Bronchial epithelial cell (primary cell): ENCODE measurements at places on chromosomes 12 and 14.

- no peak for DNase-seq
Measured at GRCh38 chr14:92458136-92459029, 55.2 kb upstream of the RIN3 start.

- no peak for DNase-seq
Measured at GRCh38 chr12:126608607-126609175, 1543.5 kb downstream of the AACS start.

DNA sequence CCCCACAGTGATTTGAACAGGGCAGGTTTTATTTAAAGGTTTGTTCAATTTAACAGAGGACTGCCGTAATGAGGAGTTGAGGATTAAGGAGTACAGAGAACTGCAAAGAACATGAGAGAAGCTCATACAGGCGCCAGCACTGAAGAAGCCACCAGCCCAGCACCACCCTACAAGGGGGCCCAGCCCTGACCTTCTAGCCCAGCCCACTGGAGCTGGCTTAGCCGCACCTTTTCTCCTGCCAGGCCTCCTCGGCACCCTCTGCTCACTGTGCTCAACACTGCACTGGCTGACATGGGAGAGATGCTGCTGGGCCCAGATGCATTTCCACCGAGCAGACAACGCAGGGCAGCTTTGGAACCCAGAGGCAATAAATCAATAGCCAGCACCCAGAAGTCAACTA lies 36.5 kb upstream of the SFSWAP start:
- no peak for DNase-seq

GRCh38 chr12:87690236-87690810 lies 338.9 kb downstream of the C12orf50 start:
- DNase-seq, result no peak

- DNase-seq, result no peak
Measured at GRCh38 chr12:68162374-68162773, 2.8 kb upstream of the IFNG start.

GRCh38 chr14:75003250-75004027 lies 718 bp downstream of the EIF2B2 start:
- DNase-seq, result no peak

GRCh38 chr14:63759456-63759855 lies 31.6 kb upstream of the SGPP1 start:
- no peak for DNase-seq

- DNase-seq, result peak; percentile 100
Measured at GRCh38 chr14:24274101-24274543, 2.7 kb upstream of the RABGGTA start.

DNA sequence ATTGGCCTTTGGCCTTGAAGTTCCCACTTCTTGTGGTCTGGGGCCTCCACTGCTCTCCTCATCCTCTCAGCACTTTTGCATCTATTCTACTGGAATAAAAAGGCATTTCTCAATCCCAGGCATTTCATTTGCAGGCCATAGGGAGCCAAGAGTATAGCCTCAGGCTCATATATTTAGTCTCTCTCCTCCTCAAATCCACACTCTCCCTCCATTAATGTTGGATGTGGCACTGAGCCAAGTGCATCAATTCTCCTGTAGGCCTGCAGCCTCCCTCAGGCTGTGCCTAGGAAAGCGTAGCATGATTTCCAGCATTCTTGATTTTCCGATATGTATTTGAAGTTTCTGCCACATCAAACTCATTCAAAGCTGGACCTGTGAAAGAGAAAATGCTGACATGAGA lies 211.5 kb upstream of the CPNE8 start:
- no peak for DNase-seq

DNA sequence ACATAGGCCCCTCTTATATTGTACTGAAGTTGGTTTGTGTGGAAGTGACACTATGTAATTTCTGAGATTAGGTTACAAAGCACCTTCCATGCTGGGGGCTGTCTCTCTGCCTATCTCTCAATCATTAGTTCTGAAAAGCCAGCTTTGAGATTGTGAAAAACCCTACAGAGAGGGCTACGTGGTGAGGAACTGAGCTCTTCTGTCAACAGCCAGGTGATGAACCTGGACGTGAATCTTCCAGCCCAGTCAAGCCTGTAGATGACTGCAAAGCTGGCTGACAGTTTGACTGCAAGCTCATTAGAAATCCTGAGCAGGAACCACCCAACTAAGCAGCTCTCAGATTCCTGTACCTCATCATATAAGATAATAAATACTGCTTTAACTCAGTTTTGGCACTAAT lies 36.3 kb upstream of the BBS10 start:
- no peak for DNase-seq

DNA sequence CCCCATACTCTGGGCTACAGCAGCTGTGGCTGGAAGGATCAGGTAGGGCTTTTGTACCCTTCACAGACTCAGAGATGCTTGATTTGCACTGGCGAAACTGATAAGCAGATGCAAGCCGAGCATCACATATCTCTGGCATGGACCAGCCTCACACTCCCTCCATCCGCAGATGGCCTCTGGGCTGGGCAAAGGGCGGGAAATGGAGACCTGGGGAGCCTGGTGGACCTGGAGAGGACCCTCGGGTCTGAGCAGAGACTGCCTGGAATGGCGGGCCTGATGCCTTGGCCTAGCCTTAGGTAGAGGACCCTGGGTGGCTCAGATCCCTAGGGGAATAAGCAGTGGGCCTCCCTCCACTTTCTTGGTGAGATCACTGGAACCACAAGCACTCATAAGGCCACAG lies 53.2 kb downstream of the GALNT16 start:
- DNase-seq, result no peak

GRCh38 chr12:78181544-78182162 lies 351.0 kb downstream of the NAV3 start:
- peak; percentile 41 for DNase-seq

- DNase-seq, result no peak
Measured at GRCh38 chr14:35696575-35696974, 112.5 kb downstream of the RALGAPA1 start.

DNA sequence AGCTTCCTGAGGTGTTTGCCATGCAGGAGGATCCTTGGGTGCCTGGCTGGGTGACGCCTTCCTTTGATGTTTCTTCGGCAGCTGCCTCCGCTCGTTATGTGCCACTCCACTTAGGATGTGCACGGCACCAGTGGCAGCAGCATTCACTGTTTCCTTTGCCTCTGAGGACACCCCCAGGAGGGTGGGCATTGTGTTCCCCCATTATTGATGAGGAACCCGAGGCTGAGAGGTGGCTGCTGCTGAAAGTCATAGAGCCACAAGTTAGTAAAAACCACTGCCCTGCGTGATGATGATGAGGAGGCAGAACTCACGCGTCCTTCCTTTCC lies 41.2 kb downstream of the EP400 start:
- DNase-seq, result no peak

GRCh38 chr12:98178126-98178525 lies 337.3 kb upstream of the TMPO start:
- DNase-seq, result no peak
